WERI-Rb-1 (cell line): ENCODE measurements at places on chromosomes 3 and 15.

GRCh38 chr3:62153231-62153630 is 220.1 kb downstream of the FEZF2 start:
- DNase-seq = no peak

DNA sequence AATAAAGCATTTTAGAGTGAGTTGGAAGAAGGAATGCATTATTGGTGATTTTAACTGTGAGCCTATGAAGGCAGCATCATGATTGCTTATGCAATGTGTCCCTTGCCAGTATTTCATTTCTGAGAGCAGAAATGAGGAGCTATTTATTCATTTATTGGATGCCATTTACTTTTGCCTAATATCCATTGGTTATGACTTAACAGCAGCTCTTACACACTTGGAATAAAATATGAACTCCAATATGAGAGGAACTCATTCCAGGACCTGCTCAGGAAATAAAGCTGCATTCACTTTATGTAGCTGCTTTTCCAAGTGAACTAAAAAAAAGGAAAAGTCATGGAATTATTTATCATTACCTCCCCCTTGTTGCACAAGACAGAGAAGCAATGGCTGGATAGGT is 280.1 kb downstream of the LRTM1 start:
- no peak for DNase-seq

- no peak for DNase-seq
Observed at GRCh38 chr15:61157933-61158332, 71.2 kb downstream of the RORA start.

DNA sequence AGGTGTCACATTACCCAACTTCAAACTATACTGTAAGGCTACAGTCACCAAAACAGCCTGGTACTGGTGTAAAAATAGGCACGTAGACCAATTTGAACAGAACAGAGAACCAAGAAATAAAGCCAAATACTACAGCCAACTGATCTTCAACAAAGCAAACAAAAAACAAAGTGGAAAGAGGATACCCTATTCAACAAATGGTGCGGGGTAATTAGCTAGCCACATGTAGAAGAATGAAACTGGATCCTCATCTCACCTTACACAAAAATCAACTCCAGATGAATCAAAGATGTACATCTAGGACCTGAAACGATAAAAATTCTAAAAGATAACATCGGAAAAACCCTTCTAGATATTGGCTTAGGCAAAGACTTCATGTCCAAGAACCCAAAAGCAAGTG is 13.1 kb downstream of the PEAK1 start:
- DNase-seq = no peak

GRCh38 chr3:54547051-54547450 is 380.8 kb downstream of the LRTM1 start:
- no peak for DNase-seq

GRCh38 chr15:72227192-72227586 is 3.8 kb downstream of the PKM start:
- DNase-seq = no peak

- no peak for DNase-seq
Observed at GRCh38 chr3:138449490-138449889, 15.1 kb downstream of the ESYT3 start.
